A549 (cell line): ENCODE measurements at places on chromosomes 1 and 21.

GRCh38 chr1:244573768-244574167, 79.2 kb upstream of the DESI2 start:
- no peak for DNase-seq

DNA sequence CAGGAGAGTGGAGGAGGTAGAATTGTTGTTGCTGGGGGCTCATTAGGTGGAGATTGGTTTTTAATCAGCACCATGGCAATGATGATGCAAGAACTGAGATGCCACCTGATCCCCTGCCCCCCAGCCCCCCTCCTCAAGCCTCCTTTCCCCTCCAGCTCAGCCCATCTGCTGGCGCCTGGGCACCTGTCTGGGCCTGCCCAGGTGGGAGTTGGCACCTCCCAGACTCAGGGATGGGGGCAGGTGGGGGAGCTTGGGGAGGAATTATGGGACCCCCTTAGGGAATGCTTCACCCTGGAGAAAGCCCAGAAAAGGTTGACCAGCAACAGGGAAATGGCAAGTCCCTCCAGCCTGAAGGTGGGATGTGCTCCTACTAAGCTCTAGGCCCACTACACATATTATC, 1.5 kb upstream of the NHLH1 start:
- DNase-seq: no peak

DNA sequence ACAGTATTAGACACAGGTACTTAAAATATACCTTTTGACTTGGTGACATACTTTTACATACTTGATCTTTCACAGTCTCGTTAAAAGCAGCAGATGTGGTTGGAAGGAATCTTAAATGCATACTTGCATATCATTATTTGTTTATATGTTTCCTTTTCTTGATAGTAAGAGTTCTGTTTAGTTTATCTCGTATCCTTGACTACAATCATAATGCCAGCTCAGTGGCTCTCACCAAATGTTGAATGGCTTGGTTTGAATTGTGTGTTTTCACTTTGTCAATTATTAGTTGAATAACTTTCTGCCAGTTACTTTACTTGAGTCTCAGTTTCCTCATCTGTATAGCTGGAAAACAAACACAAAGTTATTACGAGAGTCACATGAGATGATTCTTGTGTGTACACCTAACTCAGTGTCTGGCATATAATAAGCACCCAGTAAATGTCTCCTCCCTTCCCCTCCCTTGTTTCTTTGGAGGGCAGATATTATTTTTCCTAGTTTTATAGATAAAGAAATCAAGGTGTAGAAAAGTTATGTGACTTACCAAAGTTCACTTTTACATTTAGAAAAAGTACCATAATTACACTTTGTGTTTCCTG, 131.6 kb upstream of the IVNS1ABP start:
- no peak for DNase-seq

- DNase-seq: no peak
These were observed 3.0 kb downstream of the RBBP5 start for GRCh38 chr1:205118752-205119151.

DNA sequence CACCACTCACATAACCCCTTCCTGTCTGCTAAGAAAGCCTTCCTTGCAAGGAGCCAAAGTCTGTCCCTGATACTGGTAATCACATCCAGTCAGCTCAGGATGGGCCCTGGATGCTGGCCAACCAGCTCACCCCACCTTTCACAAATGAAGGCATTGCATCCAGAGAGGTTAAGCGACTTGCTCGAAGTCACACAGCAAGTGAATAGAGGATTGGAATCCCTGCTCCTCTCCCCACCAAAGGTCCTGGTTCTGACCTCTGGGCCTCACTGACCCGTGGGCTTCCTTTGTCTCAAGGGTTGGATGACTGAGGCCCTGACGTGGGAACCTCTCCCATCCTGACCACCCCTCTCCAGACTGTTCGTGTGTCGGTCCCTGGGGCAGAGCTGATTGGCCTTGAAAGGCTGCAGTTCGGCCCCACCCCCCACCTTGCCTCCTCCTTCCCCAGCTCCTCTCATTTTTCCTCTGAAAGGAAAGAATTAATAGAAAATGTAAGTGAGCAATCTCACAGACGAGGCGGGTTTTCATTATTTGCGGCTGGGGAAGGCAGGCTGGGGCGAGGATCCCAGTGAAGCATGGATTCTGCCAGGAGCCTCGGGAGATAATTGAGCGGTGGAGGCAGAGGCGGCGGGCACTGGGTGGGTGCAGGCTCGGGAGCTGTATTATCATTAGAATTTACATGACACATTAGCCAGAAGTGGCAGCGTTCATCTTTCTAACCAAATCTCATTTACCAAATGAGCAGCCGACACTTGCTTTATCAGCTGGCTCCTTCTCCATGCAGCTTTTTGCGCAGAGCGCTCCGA, 101.5 kb upstream of the CSF3R start:
- DNase-seq: no peak
